Forelimb muscle (tissue), 1 donor: ENCODE measurements at places on chromosomes 6 and 20. TPM values are rescaled to one million over a fixed set of nuclear protein-coding genes. Genes with fewer than 3 reads are reported as not detected.

DNA sequence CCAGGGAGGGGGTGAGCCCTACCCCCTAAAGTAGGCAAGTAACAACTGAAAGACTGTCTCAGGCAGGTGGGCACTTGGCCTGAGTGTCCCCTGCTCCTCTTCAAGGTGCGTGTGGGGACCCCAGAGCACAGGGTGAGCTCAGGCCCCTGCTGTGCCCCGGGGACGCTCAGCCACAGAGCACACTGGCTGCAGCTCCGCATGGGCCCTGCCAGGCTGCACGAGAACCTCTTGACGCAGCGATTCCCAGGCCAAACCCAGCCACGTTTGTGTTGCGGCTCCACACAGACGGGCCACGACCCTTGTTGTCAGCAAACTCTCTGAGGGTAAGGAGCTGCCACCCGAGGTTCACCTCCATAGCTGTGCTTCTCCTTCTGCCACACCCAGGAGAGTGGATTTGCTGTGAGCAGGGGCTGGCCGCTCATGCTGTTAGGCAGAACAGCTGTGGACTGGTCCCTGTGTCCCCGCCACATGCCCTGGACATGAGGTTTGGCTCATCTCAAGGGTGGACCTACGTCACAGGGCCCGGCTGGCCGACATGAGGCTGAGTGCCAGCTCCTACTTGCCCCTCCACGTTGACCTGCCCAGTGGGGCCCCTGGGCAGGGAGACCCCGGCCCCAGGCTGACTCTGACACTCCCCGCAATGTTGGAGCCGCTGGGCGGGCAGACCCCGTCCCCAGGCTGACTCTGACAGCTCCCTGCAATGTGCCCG lies 29.7 kb upstream of the GATA5 start:
- DNase-seq = no peak

GRCh38 chr6:2794171-2794730 lies 29.1 kb downstream of the WRNIP1 start:
- no peak for DNase-seq

- DNase-seq = no peak
Measured at GRCh38 chr20:37574199-37574890, 46.7 kb upstream of the BLCAP start.

- DNase-seq = no peak
Measured at GRCh38 chr6:15384901-15385300, 139.0 kb downstream of the JARID2 start.

- no peak for DNase-seq
Measured at GRCh38 chr6:169427856-169428255, 174.2 kb upstream of the THBS2 start.

GRCh38 chr20:2144850-2145249 lies 43.2 kb downstream of the STK35 start:
- DNase-seq = no peak

GRCh38 chr6:24340998-24341938 lies 16.6 kb downstream of the DCDC2 start:
- DNase-seq = no peak

DNA sequence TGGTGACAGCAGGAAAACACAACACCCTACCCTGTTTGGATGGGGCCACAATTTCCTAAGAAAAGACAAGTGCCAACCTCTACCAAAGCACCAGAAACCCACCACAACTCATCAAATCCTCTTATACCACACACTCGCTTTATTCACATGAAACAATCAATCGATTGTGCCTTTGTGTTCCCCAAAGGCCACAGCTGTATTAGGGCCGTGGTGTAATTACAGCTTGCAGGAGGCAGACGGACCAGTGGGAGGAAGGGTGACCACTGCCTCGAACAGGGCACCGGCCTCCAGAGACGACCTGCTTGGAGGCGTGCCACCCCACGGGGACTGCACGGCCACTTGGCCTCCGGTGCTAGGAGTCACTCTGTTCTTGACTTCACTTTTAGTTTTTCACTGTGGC lies 264.1 kb downstream of the FOXC1 start:
- no peak for DNase-seq

Gene NUP153
- 26.1 TPM for polyA plus RNA-seq
